A549 treated with dexamethasone at 1 μM for 4 hours (cell line): ENCODE measurements at places on chromosomes 16 and 17. TPM values are rescaled to one million over a fixed set of nuclear protein-coding genes. Genes with fewer than 3 reads are reported as not detected.

Gene TMEM235
- not detected in 5 replicates for total RNA-seq

Gene CHST4
- total RNA-seq, result 0.05 TPM in 1 of 5 replicates, not detected in the others

Gene MAF
- total RNA-seq, result 0.26 to 0.46 TPM (median 0.40 TPM) in 5 replicates

Gene NHERF1
- 30.9 to 53.3 TPM (median 51.1 TPM) in 5 replicates for total RNA-seq

Gene KRTAP4-7
- total RNA-seq, result not detected in 5 replicates

Gene TUFM
- total RNA-seq, result 215 to 304 TPM (median 279 TPM) in 5 replicates

Gene LPCAT2
- 3.0 to 5.5 TPM (median 4.6 TPM) in 5 replicates for total RNA-seq

Gene SLC9A5
- total RNA-seq, result 0.87 to 1.7 TPM (median 1.4 TPM) in 5 replicates

Gene GGA2
- total RNA-seq, result 23.4 to 32.9 TPM (median 28.4 TPM) in 5 replicates

Gene ENPP7
- not detected in 5 replicates for total RNA-seq

Gene CEMP1
- not detected in 5 replicates for total RNA-seq

Gene MMD
- total RNA-seq, result 24.7 to 33.9 TPM (median 27.9 TPM) in 5 replicates

Gene CACNG1
- 0.07 to 0.11 TPM (median 0.11 TPM) in 3 of 5 replicates, not detected in the others for total RNA-seq

Gene RAB11FIP4
- 1.3 to 1.9 TPM (median 1.7 TPM) in 5 replicates for total RNA-seq

Gene ABCA10
- total RNA-seq, result 0.06 to 0.14 TPM (median 0.11 TPM) in 5 replicates

Gene KCNG4
- total RNA-seq, result not detected in 5 replicates
